CD4-positive, alpha-beta T cell treated with Interleukin-17A for 4 hours (primary cell): ENCODE measurements at places on chromosomes 2 and 18.

DNA sequence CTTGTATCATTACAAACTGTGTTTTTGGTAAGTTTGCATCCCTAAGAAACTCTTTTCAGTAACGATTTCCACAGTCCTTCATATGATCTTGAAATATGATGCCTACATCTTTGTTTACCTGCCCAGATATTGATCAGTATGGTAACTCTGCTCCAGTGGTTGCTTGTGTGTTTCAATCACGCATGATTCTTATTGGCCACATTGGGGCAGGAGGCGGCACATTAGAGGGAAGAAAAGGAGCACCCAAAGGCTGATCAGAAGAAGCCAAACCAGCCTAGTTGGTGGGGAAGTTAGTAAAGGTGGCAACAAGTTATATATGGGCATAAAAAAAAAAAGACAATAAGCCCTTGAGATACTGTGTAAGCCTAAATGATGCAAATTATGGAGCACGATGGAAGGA, 158.9 kb downstream of the RHBDD1 start:
- no peak for DNase-seq

GRCh38 chr2:84849271-84849952, 31.5 kb downstream of the TRABD2A start:
- peak; percentile 74 for DNase-seq

DNA sequence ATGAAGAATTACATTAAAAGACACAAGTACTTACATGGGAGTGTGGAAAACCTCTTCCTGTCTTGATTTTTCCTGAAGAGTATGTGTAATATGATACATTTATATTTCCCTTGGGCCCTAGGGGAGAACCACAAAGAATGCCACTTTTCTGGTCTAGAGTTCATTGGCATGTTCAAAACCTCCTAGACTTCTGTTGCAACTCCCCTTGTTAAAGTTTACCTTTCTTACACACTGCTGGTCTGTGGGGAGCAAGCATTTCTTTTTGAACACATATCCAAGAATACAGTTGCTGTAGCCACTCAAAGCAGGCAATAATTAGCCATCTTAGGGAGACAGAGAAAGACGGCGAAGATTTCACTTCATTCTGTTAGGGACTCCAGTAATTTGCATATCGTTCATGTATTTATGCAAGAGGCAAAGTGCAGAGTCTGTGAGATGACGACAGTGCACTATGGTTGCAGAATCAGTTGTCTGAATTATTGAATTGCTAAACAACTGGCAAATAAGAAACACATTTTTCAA, 103.5 kb downstream of the NOL4 start:
- no peak for DNase-seq

- no peak for DNase-seq
Observed at GRCh38 chr18:6659963-6660725, 69.4 kb upstream of the ARHGAP28 start.

GRCh38 chr2:209162129-209162528, 261.7 kb upstream of the MAP2 start:
- no peak for DNase-seq

GRCh38 chr2:69618362-69618761, 25.2 kb downstream of the AAK1 start:
- no peak for DNase-seq

GRCh38 chr2:31235504-31235902, 1.6 kb downstream of the EHD3 start:
- DNase-seq = no peak

DNA sequence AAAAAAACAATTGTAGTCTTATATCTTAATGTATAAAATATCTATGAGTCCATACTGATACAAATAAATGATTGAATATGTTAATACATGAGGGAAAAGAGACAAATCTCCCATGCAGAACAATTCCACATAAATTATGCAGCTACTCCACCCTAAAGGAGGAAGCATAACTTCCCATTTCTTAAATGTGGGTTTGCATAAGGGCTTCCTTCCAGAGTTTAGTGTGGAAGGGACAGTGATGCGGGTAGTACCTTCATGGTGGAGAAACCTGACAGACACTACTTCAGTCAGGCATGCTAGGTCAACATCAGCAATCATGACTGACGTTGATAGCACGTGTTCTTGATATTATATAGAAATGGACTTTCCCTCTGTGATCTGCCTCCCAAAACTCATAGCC, 146.9 kb upstream of the STON1 start:
- no peak for DNase-seq

DNA sequence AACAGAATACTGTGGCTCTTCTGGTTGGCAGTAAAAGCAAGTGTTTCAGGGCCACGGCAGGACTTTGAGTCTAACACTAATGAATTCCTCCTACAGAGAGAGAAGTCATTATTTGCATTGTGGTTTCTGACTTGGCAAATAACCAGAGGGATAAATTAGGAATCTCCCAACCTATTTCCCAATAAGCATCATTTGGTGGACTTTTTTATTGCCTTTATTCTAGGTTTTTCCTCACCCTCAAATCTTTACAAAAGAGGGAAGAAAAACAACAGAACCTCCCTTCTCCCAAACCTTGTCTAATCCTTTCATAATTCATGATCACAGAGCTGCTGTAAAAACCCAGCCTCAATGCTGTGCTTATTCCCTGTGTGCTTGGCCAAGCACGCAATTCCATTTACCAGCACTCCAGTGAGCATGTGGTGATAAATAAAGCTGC, 179.7 kb downstream of the AGPS start:
- no peak for DNase-seq

DNA sequence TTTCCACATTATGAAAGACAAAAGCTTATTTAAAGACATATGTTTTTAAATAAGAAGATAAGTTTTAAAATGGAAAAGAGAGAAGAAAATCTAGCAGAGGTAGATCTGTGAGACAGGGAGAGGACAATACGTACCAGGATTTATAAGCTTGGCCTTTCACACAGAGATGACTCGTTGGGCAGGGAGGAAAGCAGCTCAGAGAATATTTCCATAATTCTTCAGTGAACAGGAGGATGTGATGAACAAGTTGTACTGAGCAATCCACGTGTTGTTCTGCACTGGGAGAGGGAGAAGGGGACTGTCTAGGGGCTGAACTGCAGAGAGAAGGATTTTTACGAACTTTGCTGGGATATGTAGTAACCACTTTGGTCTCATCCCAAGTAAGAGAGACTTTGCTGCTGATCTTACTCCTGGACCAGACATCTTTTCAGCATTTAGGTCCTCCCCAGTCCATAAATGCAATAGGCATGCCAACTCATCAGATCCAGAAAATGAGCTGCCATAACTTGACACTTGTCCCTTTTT, 162.5 kb upstream of the SETBP1 start:
- DNase-seq = no peak

DNA sequence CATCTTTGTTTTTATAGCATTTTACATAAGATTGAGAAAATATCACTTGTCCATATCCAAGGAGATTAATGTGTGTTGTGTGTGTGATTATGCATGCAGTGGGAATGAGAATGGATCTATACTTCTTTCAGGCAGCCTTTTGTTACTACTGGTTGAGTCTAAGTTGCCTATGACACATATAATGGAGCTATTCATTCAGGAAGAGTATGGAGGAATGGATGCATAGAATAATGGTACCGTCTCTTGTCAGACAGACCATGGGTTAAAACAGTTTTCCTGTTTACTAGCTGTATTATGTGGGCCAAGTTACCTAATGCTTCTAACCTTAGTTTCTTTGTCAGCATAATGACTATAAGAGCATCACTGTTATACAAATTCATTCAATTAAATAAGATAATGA, 155.4 kb upstream of the KYNU start:
- DNase-seq = no peak

- no peak for DNase-seq
Observed at GRCh38 chr2:20122864-20123263, 71.4 kb upstream of the LAPTM4A start.

- peak; percentile 93 for DNase-seq
Observed at GRCh38 chr2:177264693-177265587, at the start of gene NFE2L2. NFE2L2 (minus strand) TSS chr2:177264727; CDS start chr2:177264576, 151 bp downstream.

DNA sequence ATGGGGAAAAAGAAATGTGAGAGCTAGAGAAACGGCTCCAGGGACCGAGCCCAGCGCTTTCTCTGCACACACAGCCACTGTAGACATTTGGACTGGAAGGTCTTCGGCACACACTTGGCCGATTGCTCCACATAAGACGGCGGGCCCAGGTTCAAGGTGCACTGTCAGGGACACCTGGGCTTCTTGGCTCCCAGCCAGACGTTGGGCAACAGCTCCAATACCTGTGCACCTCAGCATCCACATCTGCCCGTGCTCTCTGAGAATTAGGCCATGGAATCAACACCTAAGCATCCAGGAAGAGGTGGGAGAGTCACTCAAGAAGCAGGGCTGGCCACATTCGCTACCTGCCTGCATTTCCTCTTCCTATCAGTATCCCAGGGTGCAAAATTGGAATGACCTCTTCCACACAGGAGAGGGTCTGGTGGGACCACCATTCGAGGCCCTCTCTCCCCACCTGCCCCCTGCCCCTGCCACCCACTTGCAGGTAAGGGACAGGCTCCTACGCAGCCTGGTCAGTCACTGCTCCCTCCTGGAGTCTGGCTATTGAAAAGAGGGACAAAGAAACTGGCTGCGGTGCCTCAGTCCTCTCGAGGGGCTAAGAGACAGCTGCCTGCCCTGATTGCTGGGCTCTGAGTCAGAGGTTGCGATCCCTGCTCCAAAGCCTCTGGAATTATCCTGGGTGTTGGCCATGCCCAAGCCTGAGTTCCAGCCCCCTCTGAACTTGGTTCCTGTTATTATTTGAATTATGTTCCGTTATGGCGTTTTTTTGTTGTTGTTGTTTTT, 40.1 kb upstream of the TAF1B start:
- DNase-seq = no peak

GRCh38 chr18:26818461-26818860, 47.0 kb downstream of the AQP4 start:
- DNase-seq = no peak

DNA sequence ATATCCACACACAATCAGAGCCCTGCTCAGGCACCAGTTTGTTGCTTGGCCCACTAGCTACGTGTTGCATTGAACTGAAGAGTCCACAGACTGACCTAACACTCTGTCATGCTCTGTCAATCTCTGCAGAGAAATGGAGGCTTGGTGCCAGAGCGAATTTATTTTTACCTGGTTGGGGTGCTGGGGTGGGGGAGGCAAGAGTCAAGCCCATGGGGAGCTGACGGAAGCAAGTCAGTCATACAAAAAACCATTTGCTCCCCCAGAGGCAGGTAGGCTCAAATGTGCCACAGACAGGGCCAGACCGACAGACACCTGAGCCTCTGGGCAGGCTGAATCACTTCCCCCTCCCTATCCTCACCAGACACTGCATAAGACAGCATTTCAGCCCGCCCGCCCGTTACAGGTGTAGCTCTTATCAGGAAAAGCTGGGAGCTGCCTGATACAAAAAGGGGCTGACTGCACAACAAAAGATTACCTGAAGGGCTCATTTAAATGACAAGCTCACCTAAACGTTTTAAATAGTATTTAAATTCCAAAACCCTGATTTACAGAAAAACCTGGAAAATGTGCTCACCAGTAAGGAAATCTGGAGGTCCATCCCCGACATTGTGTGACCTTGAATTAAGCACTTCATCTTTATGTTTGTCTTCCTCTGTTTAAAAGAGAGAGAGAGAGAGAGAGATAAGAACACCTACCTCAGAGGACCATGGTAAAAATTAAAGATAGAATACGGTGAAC, 2.1 kb upstream of the PCBP1 start:
- DNase-seq = peak; percentile 87

GRCh38 chr18:73741946-73742345, 405.7 kb downstream of the FBXO15 start:
- no peak for DNase-seq

DNA sequence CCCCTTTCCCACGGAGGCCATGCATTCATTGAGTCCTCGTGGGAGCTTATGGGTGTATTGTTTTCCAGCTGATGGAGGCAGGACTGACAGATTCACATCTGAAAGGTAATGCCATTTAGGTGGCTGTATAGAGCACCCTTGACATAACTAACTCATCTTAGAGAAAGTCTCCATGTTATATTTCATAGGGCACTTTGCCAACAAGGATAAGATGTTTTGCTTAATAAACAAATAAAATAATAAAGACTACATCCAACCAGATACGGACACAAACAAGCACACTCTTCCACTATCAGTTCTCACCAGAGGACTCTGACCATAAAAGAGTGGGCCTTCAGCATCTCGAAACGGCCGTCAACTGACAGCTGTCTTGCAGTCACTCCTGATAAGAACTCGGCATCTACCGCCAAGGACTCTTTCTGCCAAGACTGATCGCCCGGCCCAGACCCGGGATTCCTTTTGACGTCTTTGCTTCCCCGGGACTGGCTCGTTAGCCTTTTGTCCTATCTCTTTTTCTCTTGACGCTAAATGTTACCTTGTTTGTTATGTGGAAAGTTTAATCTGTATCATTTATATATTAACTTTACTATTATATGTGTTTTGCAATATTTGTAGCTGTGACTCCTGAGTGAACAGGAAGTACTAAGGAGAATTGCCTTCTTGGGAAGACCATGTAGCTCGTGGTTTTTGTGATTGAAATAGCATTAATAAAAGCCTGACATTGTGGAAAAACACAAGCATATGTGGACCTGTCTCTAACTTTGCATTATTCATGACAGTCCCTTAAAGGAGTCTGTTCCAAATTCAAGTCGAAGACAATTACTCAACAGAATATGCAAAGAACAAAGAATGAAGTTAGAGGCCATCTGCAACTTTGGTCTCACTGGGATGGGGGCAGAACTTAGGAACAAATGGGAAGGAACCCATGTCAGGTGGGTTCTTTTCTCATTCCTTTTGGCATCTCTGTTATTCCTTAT, 195.1 kb downstream of the LPIN1 start:
- no peak for DNase-seq

GRCh38 chr18:12309683-12310198, 1.7 kb downstream of the TUBB6 start:
- no peak for DNase-seq

DNA sequence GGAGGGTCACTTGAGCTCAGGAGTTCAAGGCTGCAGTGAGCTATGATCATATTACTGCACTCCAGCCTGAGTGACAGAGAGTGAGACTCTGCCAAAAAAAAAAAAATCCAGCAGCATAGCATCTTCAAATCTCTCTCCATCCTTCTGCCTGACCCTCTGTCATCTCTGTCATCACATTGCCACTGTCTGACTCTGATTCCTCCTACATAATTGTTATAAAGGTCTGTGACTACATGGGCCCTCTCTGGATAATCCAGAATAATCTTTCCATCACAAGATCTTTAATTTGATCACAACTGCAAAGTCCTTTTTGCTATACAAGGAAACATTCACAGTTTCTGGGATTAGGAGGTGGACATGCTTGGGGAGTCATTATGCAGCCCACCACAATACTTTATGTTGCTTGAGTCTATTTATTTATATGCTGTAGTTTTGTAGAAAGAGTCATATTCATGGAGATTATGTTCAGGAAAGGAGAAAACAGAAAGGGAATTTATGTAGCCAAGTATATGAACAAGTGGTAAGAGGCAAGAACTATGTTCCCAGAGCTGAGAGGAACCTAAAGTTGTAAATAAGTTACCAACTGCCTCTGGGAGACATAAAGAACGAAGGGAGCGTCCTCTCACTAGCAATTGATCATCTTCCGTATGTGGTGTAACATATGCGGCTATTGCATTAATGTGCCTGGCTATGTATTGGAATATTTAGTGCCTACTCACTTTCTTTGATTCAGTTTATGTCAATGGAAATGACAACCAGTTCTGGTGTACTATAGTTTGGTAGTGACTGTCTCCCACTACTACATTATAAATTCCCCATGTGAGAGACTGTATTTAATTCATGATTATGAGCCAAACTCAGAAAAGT, 21.5 kb downstream of the RND3 start:
- no peak for DNase-seq
